ENCODE measurements at places on chromosomes 1 and 21.

DNA sequence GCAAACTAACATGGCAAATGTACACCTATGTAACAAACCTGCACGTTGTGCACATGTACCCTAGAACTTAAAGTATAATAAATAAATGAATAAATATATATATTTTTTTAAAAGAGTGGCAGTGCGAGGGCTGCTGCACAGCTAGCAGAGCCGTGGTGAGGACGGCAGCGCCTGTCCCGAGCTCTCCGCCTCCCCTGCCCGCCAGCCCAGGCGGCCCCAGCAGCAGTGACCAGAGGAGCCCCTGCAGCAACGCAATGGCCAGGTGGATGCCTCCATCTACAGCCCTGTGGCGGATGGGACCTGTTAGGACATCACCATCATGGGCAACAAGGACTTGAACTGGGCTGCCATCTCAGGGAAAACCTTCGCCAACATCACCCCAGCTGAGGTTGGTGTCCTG lies 351.9 kb downstream of the FAM72C start:
- no peak for DNase-seq

DNA sequence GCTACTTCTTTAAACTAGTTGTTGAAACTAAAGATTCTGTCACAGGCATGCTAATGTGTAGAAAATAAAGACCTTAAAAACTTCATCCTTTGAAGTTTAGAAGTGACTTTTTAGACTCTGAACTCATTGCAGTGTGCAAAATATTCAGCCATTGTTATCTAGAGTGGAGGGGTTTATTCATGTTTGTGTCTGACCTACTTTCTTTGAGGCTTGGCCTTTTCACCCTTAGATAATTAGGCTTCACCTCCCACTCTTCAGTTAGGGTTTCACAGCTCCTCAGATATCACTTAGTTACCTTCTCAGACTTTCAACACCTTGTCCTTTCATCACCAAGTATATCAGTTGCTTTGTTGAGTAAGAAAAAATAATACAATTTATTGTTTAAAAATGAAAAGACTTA lies 75.9 kb downstream of the IVNS1ABP start:
- no peak for DNase-seq

DNA sequence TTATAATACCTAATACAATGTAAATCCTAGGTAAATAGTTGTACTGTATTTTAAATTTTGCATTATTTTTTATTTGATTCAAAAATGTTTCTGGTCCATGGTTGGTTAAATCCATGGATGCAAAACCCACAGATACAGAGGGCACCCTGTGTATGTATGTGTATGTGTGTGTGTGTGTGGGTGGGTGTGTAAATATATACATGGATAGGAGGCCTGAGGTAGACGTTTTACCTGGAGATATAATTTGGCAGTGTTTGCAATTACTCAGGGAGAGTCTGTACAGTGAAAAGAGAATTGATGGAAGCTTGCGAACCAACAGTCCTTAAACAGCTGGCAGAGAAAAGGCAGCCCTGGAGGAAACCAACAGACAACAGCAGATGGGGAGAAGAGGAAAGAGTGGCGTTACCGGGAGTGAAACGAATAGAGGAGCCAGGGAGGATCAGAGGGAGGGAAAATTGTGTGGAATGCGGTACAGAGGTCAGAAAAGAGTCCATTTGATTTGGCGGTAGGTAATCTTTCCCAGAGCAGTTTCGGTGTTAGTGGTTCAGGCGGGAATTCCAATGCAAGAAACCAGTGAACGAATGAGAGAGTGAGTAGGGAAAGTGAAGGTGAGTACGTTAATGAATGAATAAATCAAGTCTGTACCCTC lies 47.9 kb upstream of the NBL1 start:
- DNase-seq, result peak; percentile 80

GRCh38 chr1:8122477-8123407 lies 96.6 kb upstream of the ERRFI1 start:
- no peak for DNase-seq

- DNase-seq, result no peak
Measured at GRCh38 chr1:181134543-181135436, 46.3 kb downstream of the IER5 start.

DNA sequence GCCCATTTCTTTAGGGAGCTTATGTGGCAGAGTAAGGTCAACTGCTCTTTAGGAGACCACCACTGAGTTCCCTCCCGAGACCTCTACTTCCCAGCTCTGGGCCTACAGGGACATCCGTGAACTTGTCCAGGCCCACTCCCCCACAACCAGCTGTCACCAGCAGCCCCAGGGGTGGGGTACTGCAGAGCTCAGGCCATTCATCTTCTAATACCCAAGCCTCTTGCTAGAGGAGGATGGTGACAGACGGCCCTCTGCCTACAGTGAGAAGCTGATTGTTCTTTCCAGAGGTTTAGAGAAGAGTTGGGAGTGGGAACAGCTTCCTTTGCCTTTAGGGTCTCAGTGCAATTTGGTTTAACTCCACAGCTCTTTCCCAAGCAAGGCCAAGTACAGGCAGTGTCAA lies 33.2 kb upstream of the ARTN start:
- no peak for DNase-seq

GRCh38 chr1:67766141-67766978 lies 66.9 kb downstream of the GNG12 start:
- peak; percentile 32 for DNase-seq

- DNase-seq, result no peak
Measured at GRCh38 chr1:173205146-173206051, 1.7 kb downstream of the TNFSF4 start.

DNA sequence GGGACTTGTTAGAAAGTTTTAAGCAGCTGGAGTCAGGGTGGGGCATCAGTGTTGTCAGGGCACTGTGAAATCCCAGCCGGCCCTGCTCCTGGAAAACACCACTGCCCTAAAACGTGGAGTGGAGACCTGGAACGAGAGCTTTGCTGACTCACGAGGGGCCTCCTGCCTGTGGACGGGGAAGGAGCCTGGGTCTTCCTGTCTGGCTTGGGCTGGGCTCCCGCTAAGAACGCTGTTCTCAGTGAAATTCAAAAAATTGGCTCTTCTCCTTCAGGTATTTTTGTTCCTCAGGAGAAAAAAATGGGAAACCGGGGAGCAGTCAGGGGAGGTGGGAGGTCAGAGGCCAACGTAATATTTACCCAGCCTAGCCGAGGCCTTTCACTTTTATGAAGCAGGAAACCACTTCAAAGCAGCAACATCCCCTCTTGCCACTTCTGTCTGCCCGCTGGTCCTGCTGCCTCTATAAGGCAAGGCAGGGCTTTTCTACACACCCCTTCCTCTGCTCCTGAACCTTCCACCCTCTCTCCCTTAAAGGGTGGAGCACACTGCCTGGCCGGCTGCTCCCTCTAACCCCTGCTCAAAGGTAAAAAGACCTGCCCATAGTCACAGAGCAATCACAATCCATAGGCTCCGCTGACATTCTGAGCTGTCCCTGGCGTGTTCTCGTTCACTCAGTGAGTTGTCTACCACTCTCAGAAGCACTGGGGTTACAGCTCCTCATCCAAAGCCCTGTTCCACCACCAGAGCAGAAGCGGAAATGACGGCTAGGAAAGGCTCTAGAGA lies 8.0 kb downstream of the PLXNA2 start:
- DNase-seq, result peak; percentile 29

- DNase-seq, result no peak
Measured at GRCh38 chr1:238964631-238965030, 421.7 kb upstream of the CHRM3 start.

GRCh38 chr1:43329995-43330751 lies 7.4 kb upstream of the MPL start:
- no peak for DNase-seq

- DNase-seq, result no peak
Measured at GRCh38 chr1:54857746-54858561, 29.0 kb downstream of the DHCR24 start.

- DNase-seq, result no peak
Measured at GRCh38 chr21:14916676-14917141, 148.1 kb downstream of the NRIP1 start.

GRCh38 chr1:156887317-156887716 lies 6.2 kb upstream of the PEAR1 start:
- no peak for DNase-seq

GRCh38 chr1:7629465-7630195 lies 141.5 kb upstream of the VAMP3 start:
- no peak for DNase-seq

- no peak for DNase-seq
Measured at GRCh38 chr1:230179249-230179648, 112.2 kb downstream of the GALNT2 start.

DNA sequence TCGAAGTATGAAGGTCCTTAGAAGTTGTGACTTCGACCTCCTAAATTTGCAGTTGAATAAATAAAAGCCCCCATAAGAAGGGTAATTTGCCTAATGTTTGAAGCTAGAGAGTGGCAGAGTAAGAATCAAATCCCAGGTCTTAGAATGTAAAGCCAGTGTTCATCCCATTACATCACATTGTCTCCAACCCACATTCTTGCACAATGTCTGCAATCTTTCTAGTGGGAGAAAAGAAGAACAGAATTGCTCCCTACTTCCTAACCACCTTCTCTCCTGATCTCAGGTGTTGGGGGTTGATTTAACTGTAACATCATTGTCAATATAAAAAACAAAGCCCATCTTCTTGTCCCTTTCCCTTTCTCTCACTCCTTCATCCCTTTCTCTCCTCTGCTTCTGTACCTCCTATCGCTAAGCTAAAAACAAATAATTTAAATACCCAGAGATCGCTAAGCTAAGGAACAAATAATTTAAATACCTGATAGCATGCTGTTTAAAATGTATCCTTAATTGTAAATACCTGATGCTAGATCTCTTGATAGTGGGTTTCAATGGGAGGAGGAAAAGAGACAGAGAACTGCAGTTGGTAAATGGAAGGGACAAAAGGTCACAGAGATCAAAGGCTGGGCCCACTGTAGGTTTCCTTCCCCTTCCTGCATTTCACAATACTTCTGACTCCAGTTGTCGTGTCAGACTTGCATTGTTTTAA lies 32.1 kb upstream of the CCDC190 start:
- no peak for DNase-seq

DNA sequence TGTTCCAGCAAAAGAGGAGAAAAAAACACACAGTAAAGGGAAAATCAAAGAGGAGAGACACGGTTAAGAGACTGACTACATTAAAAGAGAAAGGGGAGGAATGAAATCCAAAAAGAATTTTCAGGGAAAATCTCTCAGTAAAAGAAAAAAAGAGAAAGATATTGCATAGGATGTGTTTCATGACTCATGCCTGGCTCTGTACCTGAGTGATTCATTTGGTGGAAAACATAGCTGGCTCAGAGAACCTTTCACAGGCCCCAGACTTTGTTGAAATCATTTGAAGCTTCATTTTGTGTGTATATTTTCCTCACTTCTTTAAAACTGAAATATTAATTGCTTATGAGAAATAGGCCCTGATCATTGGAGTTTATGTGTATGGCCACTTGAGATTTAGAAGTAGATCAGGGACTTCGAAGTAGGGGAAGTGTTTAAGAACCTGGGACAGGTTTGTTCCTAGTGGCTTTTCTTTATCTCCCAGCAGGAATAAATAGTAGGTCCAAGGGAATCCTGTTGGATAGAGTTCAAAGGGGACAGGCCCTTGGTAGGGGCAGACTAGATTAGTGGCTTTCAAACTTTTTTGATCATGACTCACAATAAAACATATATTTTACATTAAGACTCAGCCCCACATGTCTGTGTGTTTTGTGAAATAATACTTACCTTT lies 239.1 kb upstream of the SGIP1 start:
- no peak for DNase-seq

DNA sequence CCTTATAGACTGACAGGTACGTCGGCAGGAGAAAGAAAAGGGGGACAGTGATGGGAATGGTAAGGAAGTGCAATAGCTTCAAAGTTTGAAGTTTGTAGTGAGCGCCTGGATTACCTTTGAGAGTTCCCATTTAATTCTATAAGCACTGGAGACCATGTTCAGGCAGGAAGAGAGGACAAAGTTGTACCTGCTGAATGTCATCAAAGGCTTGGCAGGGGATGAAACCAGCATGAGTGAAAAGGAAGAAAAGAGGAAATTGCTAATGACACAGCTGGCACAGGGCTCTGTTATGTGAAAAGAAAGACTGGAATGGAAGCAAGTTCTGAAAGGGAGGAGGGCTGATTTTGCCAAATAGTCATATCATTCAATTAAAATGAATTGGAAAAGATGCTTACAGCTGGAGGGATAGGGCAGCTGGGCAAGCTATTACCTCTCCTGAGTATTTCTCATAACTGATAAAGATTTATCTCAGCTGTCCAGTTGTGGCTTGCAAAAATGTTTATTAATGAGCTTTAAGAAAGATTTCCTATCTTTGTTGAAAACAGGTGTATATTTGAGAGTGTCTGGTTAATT lies 109.2 kb downstream of the HMCN1 start:
- no peak for DNase-seq

DNA sequence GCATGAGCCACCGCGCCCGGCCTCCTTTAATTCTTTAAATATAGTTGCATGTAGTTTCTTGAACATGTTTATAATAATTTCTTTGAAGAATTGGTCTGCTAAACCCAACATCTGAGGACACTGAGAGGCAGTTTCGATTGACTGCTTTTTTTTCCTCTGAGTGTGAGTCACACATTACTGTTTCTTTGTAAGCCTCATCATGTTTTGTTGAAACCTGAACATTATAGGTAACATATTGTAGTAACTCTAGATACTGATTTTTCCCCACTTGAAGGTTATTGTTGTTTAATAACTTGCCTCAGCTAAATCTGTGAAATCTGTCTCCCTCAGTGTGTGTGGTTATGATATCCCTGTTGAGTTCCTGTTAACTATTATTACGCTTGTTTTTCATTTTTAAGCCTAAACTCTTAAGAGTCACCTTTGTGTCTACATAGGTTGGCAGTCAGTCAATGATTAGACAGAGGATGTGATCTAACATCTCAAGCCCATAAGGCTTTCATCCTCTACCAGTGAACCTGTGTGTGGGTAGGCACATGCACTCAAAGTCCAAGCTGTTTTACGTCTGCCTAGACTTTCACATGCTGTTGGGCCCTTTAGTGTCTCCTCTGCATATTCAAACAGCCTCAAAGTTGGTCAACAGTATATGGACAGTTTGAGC lies 155.5 kb downstream of the KCNH1 start:
- DNase-seq, result no peak

DNA sequence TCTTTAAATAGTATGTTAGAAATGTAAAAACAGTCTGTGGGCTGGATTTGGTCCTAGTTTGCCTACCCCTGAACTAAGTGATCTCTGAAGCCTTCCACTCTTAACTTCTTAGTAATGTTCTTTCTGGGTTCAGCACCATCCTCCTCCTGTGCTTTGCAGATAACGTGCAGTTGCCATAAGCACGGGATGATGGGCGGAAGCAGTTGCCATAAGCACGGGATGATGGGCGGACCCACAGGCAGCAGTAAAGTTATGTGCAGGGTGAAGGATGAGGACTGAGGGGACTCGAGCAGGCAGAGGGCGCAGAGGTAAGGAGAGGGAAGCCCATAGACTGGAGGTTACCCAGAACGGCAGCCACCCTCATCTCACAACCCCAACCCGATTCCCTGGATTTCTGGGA lies 25.6 kb downstream of the GPA33 start:
- DNase-seq, result no peak

GRCh38 chr1:77473690-77474089 lies 191.9 kb downstream of the AK5 start:
- no peak for DNase-seq

- no peak for DNase-seq
Measured at GRCh38 chr21:40886931-40887330, 40.0 kb upstream of the DSCAM start.

GRCh38 chr1:181484821-181485220 lies 1.5 kb downstream of the CACNA1E start:
- no peak for DNase-seq

Data from NCI-H2029 treated with DMSO at 0.1 percent for 48 hours (cell line).